ENCODE measurements at places on chromosomes 1 and 21. TPM values are rescaled to one million over a fixed set of nuclear protein-coding genes. Genes with fewer than 3 reads are reported as not detected.

DNA sequence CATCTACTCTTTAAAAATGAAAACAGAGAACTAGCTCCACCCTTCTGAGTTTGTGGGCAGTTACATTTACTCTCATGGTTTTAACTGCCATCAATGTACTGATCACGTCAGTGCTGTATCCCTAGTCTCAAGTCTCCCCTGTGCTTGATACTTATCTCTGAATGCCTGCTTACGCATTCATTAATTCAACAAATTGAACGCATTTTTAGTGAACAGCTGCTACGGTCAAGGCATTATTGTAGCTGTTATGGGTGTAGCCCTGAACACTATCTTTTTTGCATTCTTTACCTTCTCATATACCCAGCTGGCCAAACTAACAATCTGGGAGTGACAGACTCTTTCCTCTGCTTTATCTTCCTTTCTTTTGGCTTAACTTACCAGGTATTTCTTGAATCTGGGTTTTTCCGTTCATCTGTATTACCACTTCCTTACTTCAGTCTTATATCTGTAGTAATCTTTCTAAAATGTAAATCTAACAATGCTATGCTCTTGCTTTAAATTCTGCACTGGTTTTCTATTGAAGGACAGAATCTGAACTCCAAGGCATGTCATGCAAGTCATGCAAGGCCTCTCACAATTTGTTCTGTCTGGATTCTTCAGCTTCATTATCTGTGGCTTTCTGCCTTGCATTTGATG, 33.3 kb downstream of the SMG7 start:
- DNase-seq = no peak

DNA sequence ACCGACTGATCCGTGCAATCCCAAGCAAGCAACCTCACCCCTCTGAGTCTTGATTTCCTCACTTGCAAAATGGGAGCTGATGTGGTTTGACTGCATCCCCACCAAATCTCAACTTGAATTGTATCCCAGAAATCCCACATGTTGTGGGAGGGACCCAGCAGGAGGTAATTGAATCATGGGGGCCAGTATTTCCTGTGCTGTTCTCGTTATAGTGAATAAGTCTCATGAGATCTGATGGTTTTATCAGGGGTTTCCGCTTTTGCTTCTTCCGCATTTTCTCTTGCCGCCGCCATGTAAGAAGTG, 58.4 kb downstream of the FHAD1 start:
- DNase-seq = no peak

SLC2A5 gene
- total RNA-seq = 1.7 TPM

WDR64 gene
- total RNA-seq = not detected

GRCh38 chr1:196535727-196536126, 72.5 kb downstream of the KCNT2 start:
- DNase-seq = peak; percentile 64

- peak; percentile 95 for DNase-seq
Measured at GRCh38 chr1:12556368-12556930, 61.6 kb downstream of the DHRS3 start.

GRCh38 chr1:18927654-18928272, 25.4 kb upstream of the ALDH4A1 start:
- DNase-seq = no peak

GRCh38 chr1:205523891-205524793, 19.7 kb downstream of the CDK18 start:
- peak; percentile 56 for DNase-seq

GRCh38 chr1:70146488-70146887, 58.9 kb downstream of the LRRC40 start:
- peak; percentile 33 for DNase-seq

SPRR2F gene
- not detected for total RNA-seq

- peak; percentile 11 for DNase-seq
Measured at GRCh38 chr1:110829955-110830553, 42.9 kb upstream of the CD53 start.

DNA sequence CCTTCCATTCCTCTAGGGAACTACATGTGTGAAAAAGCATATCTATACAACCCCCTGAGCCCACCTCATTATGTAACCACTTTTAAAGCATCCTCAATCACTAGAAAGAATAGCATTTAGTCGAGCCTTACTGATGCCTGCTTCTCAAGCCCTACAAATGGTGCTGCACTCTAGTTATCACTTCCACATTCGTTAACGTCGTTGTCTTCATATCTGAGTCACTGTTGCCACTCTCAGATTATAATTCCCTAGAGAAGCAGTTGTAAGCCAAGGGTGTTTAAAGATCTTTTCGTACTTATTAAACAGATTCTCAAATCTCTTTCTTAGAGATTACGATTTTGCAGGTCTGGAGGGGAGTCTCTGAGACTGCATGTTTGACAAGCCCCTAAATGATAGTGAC, 16.5 kb downstream of the ATP1B1 start:
- DNase-seq = no peak

- no peak for DNase-seq
Measured at GRCh38 chr21:45414396-45415187, 9.6 kb downstream of the COL18A1 start.

DNA sequence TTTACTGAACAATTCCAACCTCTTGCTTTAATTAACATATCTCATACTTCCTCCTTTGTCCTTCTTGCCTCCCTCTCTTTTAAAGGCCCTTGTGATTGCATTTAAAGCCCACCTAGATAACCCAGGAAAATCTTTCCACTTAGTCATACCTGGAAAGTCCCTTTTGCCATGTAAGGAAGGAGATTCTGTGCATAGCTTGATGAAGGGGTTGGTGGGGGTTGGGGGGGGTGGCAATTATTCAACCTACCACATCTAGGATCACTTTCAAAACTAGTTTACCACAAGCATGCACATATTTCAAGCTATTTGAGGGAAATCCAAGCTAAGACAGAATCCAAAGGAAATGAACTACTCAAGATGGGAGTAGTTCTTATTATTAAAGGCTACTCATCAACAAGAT, 249.1 kb upstream of the PTBP2 start:
- no peak for DNase-seq

DNA sequence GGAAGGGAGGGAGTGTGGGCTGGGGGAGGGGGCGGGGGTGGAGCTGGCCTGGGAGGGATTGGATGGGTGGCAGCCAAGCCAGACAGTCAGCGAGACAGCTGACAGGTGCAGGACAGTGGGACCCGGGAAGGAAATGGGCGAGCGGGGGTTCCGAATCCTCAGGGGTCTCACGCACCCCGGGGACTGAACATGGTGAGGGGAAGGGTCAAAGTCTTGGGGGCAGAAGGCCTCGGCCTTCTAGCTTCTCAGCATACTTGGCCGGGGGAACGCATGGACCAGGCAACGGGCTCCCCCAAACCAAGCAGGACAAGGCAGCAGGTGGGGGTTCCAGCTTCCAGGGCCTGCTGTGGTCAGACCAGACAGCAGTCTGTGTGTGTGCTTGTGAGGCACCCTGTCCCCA, 23.1 kb downstream of the CASZ1 start:
- DNase-seq = no peak

DNA sequence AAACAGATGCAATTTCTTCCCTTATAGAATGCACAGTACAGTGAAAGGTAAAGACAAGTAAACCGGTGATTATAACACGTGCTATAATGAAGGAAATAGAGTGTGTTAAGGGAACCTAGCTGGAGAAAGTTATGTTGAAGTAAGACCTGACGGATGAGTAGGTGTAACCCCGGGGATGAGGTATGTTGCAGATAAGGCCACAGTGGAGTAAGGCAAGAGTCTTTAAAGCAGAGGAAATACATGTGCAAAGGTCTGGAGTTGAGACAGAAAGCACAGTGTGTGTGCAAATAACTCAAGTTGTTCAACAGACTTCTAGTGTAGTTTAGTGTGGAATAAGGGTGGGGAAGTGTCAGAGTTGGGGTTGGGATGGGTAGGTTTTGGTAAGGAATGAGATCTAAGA, 2.9 kb downstream of the DBT start:
- DNase-seq = no peak

TP73 gene
- 2.0 TPM for total RNA-seq

DNA sequence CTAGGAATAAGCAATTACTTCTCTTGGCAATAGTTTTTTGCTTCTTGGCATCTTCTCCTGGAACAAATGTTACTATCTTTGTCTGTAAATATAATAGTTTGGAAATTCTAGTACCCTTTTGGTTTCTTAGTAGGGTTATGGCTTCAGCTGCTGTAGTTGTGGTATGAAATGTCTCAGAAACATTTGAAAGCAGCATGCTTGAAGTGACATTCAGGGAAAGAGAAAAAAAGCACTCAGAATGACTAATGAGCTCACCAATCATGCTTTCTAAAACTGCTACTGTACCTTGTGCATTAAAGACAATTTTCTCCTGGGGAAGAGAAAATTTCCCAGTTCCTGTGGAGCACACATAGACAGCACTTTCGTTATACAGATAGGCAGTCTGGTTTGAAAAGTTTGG, 21.0 kb downstream of the NUP133 start:
- no peak for DNase-seq

DNA sequence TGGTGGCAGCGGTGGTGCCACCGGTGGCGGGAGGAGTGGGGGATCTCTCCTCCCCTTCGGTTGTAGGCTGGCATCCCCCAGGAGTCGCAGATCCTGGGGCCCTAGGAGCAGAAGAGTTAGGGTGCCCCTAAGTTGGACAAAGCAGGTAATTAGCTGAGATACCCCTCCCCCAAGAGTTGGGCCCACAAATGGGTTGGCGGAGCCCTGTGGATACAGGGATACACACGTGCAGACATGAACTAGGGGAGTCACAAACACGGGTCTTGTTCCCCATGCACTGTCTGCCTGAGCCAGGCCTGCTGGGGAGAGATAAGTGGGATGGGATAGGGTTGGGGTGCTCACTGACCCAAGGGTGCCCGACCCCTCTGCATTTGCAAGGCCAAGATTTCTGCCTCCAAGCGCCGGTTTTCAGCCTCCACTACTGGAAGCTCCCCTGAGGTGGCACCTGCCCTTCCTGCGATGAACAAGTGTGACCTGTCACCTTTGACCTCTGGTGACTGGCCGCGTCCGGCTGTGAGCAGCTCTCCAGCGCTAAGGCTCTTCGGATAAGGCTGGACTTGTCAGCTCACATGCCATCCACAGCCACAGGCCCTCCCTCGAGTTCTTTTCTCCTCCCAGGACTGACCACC, 1.8 kb downstream of the CCDC17 start:
- no peak for DNase-seq

MROH9 gene
- total RNA-seq = not detected

DNA sequence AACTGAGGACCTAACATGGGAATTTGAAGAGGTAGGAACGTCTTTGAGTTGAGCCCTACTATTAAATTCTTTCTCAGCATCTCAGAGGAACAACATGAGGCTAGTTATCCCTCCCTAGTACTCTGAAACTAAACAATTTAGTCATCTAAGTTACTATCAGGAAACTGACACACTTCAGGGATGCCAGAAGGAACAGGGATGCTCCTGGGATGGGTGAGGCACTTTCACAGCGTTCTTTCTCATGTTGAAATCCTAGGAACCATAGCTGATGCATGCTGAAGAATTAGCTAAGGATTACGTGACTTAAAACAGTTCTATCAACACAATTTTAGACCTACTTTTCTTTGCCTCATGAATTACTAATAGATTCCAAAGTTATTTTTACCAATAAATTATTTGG, 1.8 kb upstream of the SPRR2G start:
- DNase-seq = no peak

DNA sequence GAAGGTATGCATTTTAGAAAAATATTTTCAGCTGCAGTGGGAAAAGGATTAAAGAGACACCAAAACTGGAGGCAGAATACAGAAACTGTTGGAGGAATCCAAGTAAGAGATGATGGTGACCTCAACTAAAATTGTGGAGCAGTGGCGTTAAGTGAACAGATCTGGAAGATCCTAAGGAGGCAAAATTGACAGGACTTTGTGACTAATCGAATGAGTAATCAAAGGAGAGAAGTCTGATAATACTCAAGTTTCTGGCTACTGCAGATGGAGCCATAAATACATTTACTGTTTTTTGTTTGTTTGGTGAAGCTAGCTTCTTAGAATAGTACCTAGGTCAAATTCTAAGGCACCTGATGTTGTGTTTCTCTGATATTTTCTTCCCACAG, 3.1 kb downstream of the CTBS start:
- DNase-seq = no peak

BARHL2 gene
- total RNA-seq = not detected

DNA sequence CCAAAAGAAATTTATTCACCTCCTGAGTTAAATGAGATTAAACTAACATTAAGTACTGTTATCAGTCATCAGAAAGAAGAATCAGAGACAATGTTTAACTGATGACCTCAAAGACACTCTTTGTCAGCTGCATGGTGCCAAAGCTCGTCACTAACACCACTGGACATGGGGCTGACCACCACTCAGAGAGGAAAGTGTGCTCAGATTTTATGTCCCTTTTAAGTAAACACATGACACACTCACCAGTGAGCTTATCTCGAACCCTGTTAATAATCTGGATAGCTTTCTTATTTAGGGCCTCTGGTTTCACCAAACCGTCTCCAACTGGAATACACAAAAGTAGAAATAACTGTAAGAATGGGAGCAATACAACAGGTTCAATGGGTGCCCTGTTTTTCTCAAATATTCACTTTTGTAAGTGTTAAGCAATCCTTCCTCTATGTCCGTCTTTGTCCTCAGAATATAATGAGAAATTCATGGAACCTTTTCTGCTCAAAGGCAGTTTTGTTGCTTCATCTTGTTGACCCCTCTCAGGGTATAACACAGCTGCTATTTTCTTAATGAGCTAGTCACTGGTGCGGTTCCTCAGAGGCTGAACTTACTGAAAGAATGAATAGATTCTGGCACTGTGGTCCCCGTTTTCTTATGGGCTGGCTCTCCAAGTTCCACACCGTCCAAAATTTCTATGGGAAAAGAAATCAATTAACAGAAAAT, 9.5 kb upstream of the EXOSC10 start:
- no peak for DNase-seq

CFAP74 gene
- total RNA-seq = not detected

PPIAL4G gene
- not detected for total RNA-seq

DNA sequence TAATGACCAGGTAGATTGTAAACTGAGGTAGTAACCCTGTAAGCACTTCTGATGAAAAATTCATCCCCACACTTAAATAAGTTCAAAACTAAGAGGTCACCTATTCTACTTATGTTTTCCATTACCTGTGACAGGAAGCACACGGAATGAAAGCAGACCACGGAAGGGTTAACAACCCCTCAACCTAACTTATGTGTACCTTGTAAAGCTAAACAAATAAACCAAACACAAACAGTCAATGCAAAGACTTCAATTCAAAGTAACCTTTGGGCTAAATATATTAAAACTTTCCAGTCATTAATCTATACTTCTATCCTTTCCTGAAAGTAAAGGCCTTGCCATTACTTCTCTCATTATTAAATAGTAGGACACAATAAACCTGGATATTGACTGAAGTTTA, 7.0 kb downstream of the PPP1R15B start:
- DNase-seq = no peak

DNA sequence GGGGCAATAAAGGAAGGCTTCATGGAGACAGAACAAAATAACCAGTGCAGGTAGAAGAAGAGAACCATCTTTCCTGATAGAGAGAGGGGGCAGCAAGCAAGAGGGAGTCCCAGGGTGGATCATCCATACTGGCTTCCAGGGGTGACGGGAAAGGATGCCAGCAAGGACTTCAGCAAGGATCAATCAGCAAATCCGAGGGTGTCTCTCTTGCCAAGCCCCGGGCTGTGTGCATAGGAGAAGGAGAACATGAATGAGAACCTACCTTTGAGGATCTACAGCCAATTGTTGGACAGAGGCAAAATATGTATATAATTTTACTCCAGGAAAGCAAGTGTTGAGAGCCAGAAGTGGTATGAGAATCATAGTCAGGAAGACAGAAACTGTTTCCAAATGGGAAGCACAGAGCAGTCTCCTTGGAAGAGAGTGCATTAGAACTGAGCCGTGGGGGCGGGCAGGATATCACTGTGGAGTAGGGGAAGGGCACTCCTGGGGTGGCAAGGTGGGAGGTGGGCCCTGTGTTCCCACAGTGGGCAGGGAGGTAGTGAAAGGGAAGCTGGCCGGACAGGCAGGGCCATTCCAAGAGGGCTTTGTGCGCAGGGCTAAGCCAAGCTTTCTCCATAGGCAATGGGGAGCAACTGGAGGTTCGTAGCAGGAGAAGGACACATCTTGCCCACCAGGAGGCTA, 1.1 kb upstream of the S100A9 start:
- no peak for DNase-seq
